ENCODE measurements at places on chromosomes 11 and 22.
A peak's percentile ranks its signal among the peaks of the same experiment; 100 is the strongest.

DNA sequence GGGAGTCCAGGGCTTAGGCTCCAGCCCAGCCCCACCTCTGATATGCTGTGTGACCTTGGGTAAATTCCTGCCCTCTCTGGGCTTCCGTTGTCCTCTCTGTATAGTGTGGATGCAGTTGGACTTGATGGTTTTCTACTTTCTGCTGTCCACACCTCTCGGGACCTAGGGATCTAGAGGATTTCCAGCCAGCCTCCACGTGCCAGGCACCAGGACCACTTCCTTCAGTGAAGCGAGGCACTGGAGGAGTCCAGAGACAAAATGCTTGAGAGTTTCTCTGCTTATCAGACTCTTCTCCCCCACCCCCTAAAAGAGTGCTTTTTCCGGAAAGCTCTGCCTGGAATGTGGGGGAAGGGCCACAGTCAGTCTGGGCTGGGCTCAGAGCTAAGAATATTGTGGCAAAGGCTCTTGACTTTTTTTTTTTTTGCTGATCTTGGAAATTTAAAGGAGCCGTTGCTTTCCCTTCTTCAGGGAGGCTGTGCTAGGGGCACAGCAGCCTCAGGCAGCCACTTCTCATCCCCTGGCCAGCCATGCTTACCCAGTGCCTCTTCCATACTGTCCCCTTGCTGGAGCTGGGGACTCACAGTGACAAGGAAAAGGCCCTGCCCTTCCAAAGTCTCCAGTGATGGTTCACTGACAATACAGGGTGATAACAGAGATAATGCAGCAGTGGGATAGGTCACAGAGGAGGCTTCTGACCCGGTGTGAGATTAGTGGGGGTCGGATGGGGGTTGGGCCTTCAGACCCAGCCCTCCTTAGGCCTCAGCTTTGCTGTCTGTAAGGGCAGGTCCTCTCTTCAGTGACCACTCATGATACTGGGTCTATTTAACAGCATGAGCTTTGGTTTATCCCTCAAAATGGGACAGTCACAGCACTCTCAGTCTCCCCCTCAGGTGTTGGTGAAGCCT, 2.9 kb upstream of the SERPINH1 start:
- no peak for DNase-seq

DNA sequence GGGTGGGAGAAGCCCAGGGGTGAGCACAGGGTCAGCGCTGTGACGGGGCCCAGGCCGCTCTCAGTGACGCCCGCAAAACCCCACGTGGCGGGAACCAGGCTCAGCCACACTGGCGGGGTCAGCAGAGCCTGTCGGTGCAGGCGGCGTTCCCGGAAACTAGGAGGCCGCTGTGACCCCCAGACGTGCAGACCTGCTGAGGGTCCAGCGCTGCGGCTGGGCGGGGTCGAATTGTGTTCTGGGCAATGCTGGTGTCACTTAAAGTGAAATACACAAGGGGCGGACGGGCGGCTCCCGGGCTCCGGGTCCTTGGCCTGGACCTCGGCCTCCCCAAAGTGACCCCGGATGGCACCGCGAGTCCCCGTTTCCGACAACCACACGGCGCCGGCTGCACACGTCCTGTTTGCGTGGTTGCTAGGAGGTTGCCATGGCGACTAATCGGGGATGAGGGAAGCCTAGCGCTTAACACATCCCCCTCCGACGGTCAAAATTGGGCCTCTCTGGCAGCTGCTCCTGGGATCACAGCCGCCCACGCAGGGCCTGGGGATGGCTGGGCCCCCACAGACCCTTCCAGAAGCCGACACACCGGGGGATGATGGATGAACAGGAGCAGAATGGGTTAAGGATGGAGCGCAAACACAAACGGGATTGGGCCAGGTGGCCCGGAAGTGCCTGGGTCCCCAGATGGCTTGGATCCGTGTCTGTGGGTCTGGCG, 81.7 kb upstream of the PRR5 start:
- DNase-seq: peak; percentile 24

GRCh38 chr11:6232899-6233298, 1.5 kb downstream of the FHIP1B start:
- no peak for DNase-seq

GRCh38 chr11:19659529-19659928, 53.1 kb upstream of the NAV2 start:
- DNase-seq: no peak

GRCh38 chr22:21686634-21687393, 21.0 kb downstream of the PPIL2 start:
- DNase-seq: no peak

- no peak for DNase-seq
Measured at GRCh38 chr11:44760917-44761550, 34.3 kb downstream of the TSPAN18 start.

DNA sequence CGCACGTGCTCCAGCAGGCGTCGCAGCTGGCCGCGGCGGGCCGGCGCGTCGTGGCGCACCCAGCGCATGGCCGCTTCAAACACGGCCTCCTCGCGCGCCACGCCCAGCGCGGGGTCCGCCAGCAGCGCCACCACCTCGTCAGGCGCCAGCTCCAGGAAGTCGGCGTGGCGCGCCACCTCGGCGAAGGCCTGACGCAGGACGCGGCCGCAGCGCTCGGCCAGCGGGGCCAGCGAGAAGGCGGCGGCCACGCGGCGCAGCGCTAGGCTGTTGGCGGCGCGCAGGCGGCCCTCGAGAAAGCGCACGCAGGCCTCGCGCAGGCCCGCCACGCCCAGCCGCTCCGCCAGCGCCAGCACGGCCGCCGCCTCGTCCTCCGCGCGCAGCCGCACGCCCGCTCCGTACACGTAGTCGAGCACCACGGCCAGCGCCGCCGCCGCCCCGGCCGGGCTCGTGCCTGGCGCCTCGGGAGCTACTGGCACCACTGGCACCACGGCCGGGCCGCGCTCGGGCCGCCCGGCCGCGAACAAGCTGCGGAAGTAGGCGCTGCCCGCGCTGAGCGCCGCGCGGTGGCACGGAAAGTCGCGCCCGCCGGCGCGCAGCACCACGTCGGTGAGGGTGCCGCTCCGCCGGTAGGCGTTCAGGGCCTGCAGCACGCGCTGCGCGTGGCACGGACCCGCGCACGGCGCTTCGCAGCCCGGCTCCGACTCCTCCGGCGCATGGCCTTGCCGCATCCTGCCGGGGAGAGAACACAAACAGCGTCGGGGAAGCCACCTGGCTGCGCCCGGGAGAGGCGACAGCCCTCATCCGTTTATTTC, 2.9 kb downstream of the KLHL35 start:
- peak; percentile 68 for DNase-seq

GRCh38 chr11:111932611-111932950, 4.6 kb upstream of the DIXDC1 start:
- peak; percentile 92 for DNase-seq

GRCh38 chr11:46234311-46234710, 43.2 kb upstream of the CREB3L1 start:
- DNase-seq: no peak

- no peak for DNase-seq
Measured at GRCh38 chr11:12815931-12816494, 141.8 kb downstream of the TEAD1 start.

DNA sequence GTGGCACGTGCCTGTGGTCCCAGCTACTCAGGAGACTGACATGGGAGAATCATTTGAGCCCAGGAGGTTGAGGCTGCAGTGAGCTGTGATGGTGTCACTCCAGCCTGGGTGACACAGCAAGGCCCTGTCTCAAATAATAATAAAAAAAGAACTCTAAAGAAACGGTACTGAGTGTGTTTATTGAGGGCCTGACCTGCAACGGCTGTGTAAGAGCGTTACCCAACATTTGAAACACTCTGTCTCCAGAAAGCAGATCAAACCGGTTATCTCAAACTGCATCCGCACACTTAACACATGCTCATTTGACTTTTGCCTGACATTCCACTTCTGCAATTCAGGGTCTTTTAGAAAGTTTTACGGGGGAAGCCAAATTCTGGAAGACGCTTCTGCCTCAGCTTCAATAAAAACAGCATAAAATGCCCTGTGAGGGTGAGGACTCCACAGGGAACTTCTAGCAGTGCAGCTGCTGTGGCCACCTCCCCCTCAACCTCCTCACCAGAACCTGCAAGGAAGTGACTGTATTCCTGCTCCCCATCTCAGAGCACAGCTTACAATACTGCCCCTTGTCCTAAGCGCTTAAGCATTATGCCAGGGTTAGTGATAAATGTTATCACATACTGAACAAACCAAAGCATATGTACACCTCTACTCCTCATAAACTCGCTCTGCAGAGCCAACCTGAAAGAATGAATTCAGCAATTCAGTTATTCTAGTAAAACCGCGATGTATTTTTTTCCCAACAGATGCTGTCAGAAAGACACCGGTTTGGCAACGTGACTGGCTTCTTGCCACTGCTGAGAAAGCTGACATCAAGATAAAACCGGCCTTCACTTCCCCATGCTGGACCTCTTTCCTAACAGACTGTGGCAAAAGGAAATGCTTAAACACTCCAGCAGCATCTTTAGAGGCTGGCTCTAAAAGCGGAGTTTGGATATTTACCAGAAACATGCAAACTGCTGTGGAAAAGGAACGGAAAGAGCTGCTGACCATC, 52.2 kb downstream of the PRDM10 start:
- DNase-seq: peak; percentile 88

DNA sequence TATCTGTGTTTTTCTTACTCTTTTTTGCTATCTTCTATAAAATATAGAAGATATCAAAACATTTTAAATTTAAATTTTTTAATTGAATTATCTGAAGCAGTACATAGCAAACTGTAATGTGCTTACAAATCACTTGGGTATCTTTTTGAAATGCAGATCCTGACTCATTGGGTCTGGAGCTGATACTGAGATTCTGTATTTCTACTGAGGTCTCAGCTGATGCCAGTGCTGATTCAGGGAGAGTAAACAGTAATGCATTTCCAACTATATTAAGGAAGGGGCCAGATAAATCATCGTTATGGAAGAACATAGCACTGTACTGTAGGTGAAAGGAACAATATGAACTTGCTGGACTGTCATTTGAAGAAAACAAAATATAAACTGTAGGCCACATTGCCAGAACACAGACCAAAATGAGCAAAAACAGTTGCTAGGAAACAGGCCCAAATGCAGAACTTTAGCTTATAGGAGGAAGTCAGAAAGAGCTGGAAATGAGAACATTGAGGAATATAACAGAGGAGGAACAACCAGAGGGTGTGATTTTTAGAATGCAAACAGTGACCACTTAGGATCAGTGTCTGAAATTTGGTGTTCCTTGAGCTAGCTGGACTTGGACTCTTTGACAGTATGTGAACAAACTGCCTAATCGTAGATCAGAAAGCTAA, 3.3 kb downstream of the ARL14EP start:
- DNase-seq: peak; percentile 61

GRCh38 chr22:40477683-40478337, 107.4 kb downstream of the SGSM3 start:
- DNase-seq: peak; percentile 48

DNA sequence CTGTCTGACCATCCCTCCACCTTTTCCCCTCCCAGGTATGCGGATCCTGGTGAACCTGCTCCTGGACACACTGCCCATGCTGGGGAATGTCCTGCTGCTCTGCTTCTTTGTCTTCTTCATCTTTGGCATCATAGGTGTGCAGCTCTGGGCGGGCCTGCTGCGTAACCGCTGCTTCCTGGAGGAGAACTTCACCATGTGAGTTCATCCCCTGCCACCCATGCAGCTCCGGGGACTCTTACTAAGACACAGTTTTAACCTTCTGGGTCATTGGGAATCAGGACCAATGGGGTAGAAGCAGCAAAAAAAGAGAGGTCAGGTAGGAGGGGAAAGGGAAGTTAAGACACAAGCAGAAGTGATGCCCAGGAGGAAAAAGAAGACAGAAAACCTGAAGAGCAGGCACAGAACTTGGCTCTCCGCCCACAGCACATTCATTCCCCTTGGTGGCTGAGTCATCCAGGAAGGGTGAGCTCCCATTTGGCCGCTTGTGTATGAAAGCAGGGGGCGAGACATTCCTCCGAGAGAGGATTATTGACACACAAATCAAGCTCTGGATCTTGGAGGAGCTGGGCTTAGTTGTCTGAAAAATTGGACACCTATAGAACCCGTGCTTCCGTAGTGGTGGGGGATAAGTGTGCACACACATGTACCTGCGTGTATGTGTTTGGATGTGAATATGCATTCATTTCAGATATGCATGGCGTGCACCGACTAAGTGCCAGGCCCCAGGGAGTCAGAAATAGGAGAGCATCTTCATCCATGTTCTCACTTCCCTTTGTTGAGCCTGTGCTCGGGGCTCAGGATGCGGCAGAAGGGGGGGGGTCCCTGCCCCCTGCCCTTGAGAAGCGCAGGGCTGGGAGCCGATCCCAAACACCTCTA, 64.2 kb downstream of the CACNA1I start:
- no peak for DNase-seq

DNA sequence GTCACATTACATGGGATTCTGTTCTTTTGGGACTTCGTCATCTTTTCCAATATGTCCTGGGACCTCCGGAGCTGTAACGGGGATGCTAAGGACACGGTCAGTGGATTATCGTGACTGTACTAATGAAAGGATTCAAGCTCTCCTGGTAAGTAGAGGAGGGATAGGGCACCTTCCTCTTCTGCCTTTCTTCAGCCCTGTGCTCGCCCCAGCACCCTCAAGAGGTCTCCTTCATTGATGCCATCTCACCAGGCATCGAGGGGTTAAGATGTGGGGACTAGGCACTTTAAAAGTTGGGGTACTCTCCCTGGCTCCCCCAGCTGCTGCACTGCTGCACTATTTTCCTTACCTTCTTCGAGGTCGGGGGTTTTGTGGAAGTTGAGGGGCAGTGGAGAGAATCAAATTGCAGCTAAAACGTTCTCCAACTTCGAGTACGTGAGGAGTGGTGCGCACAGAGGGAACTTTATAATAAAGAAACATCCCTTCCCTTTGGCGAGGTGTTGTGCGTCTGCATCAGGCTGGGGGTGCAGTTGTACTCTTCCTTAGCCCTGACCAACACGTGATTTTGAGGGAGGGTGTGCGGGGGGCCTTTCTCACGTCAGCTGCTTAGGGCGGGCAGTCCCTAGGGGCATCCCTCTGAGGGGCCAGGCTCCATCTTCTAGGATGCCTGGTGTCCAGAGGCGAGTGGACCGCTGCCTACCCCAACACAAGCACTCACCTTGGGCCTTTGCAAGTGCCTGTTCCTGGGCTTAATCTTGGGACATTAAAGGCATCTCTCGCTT, 96.1 kb downstream of the GRAMD1B start:
- no peak for DNase-seq

DNA sequence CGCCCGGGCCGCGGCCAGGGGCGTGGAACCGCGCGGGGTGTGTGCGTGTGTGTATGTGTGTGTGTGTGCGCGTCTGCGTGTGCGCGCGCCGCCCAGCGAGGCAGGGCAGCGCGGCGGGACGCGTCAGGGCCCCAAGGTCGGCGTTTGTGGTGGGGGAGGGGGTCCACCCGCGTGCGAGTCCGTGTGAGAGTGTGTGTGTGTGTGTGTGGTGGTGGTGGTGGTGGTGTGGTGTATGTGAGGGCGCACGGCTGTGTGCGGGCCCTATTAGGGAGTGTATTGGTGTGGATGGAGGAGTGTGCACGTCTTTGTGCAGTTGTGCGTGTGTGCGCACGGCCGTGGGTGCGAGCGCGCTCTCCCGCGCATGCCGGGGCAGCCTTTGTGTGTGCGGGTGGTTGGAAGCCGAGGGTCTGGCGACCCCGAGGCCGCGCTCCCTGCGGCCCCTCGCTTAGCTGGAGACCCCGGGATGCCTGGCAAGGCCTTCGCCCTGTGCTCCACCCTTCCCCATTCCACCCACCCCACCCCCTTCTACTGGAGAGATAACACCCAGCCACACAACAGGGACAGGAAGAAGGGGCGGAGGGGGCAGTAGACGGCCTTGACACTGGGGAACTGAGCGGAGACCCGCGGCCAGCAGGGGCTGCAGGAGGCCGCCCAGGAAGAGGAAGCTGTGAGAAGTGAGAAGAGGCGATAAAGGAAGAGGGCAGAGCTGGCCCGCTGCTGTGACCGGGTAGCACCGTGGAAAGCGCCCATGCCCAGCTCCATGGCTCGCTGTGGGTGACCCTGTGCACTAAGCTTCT, 528 bp upstream of the ARRB1 start:
- DNase-seq: peak; percentile 83
